Stimulated activated CD4-positive, alpha-beta T cell treated with anti-CD3 and anti-CD28 coated beads, TNF-alpha, amount 100 ng/mL, for 24 hours (primary cell): ENCODE measurements at places on chromosomes 16 and 17.

- no peak for DNase-seq
These were observed 496.9 kb upstream of the C16orf82 start for GRCh38 chr16:26569793-26570192.

DNA sequence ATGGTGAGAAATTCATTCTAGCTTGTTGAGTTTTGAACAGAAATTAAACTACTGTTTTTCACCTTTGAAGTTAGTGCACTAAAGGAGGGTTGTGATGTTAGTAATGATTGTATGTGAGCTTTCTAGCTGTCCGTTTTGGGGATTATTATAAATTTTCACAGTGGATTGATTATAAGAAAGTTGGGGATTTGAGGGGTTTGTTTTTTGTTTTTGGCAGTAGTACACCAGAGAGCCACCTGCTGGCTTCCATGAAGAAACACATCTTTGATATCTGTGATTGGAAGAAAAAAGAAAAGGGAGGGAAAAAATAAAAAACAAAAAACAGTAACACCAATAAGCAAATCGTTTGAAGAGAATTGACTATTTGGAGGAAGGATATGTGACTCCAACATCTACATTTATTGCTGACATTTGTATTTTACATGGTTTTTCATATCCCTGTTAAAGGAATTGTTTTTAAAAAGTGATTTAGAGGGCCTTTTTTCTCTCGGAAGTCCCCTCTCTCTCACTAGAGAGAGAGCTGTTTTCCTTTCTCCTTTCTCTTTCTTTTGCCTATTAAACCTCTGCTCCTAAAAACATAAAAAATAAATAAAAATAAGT, 1469.5 kb upstream of the GOT2 start:
- no peak for DNase-seq

- no peak for DNase-seq
These were observed 1260.0 kb downstream of the CDH8 start for GRCh38 chr16:60776281-60776680.

DNA sequence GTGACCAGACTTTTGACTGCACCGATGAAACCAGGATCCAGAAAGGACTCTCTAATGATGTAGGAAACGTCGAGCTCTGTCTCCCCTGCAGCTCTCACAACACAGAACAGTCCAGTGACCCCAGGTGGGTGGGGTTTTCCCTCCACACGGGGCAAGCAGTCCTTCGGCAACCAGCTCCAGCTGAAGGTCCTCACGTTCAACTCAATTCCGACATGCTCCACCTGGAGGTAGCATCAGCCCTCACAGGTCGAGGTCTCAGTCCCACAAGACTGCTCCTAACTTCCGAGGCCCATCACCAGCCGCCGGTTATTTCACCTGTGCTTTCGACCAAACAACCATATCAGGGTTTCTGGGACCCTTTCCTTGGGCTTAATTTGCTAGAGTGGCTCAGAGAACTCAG, 28.2 kb downstream of the ITGAE start:
- DNase-seq = no peak

- no peak for DNase-seq
These were observed 8.0 kb downstream of the CD300LB start for GRCh38 chr17:74523308-74523707.

DNA sequence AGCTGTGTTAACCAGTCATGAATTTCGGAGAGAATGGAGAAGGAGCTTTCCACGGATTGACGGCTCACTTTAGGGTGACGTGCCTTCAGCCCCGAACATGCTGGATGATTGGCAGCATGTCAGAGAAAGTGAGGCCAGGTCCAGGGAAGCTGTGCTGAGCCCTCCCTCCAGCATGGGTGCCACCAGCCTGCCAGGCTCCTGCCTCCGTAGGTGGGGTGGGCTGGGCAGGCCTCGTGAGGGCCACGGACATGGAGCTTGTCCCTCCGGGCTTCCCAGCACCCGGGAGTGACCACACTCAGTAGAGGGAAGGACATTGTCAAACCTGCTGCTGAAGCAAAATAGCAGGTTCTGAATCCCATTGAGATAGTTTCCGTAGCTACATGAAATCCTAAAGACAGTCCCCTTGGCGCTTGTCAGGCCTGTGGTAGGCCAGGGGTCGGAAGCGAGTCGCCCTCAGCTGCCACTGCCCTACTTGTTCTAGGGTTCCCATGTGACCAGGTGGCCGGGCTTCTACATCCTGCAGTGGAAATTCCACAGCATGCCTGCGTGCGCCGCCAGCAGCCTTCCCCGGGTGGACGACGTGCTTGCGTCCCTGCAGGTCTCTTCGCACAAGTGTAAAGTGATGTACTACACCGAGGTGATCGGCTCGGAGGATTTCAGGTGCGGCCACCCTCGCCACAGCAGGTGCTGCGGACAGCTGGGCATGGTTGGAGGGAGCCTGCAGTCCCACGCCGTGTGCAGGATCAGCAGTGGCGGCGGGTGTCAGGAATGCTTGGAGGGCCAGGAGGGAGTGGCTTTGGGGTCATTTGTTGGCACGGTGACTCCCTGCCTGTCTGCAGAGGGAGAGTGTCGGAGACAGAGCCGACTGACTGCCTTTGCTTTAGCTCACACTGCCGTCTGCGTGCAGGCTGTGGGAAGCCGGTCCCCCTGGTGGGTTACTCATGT, 72.3 kb downstream of the SEC14L1 start:
- DNase-seq = no peak
